Ovary (tissue), 10 donors: ENCODE measurements at places on chromosomes 7 and 10. TPM values are rescaled to one million over a fixed set of nuclear protein-coding genes. Genes with fewer than 3 reads are reported as not detected.

DNA sequence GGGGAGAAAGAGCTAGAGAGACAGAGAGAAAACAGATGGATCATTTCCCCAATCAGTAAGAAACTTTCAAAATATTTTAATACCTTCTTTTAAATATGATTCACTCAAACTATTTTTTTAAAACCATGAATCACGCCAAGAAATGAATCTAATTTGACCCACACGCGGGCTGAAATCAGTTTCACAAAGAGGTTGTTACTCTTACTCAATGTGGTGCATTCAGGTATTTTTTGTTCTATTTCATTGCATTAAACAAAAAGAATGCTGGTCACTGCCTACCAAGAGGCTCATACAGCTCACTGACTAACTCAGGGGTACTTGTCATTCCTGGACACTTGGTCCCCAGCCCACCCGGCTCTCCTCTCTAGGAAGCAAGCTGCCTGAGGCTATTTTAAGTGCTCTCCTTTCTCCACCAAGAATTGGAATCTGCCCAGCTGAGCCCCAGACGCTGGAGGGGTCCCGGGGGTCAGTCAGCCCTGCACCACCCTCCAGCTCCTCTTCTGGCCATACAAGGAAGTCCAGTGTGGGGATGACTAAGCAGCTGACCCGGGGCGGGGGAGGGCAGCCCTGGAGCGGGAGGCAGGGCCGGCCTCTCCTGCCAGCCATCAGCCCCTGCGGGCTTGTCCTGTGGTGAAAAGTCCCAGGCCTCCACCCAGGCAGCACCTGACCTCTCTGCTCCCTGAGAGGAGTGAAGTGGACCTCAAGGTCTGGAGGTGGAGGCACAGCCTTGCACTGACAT lies 21.7 kb upstream of the PFKP start:
- DNase-seq: peak; percentile 82

- no peak for DNase-seq
Measured at GRCh38 chr10:110162741-110163145, 44.7 kb upstream of the MXI1 start.

DNA sequence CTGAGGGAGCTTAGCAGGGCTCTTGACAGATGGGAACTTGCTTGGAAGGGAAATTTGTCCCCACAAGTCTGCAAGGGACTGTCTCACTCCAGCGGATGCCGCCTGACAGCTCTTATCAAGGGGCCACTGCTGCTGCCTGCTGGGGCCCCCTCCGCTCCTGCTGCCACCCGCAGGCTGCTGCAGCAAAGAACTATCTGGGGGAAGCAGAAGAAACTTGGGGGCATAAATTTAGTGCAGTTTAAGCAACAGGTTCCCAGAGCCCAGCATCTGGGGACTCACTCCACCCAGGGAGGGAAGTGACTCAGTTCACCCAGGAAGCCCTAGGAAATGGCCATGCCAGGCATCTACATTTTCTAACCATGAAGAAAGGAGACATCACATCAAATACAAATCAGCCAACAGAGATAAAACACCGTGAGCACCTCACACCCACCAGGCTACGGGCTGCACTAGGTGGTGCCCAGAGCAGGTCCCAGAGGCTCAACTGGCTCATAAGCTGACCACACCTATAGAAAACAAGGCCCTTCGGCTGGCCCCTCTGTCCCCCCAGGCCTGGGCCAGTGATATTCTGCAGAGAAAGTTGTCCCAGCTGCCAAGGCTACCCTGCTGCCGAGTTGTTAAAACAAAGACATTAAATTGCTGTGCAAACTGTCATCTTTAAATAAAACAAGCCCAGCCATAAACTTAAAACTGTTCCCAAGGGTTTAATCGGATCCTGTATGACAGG lies 3.7 kb downstream of the RGS10 start:
- DNase-seq: no peak

- DNase-seq: no peak
Measured at GRCh38 chr10:27143686-27144085, 10.5 kb downstream of the YME1L1 start.

DNA sequence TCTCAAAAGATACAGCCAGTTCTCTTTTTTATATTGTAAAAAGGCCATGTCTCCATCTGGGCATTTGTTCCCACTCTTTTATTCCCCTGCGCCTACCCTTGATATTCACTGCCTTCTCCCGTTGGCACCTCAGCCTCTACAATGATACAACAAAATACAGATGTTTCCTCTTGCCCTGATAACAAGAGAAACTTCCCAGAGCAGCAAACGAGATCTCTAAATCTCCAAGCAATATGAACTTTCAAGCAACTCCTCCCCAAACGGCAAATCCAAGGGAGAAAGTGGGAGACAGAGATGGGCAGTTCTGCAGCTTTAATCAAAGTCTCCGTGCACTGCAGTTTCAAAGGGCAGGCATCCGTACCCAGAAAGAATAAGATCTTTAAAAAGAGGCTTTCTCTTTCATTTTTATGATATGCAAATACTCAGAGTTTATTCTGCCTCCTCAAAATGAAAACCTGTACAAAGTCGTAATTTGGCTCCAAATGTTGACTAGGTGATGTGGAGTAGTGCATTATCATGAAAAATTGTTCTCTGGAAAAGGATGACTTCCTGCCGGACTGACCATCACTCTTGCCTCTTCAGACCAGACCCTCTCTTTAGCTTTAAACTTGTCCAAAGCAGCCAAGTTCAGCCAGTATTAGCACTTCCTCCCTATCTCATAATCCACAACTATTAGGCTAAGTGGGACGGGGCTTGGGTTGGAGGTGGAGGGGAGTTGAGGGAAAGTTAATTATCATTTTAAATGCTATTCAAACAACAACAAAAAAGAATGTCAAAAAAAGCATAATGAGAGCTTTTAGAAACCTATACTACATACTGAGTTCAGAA lies 682 bp downstream of the HGF start:
- no peak for DNase-seq

DNA sequence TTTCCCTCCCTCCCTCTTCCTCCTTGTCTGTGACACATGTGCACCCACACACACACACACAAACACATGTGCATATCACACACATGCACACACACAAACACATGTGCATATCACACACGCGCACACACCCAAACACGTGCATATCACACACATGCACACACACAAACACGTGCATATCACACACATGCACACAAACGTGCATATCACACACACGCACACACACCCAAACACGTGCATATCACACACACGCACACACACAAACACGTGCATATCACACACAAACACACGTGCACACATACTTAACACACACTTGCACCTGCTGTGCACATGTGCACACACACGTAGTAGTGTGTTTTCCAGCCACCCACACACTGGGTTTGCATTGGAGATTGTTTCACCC lies 29.4 kb upstream of the KNDC1 start:
- DNase-seq: no peak

GRCh38 chr7:30178748-30179436 lies 44.1 kb downstream of the MTURN start:
- no peak for DNase-seq

- no peak for DNase-seq
Measured at GRCh38 chr10:71971311-71971731, 7.1 kb downstream of the CHST3 start.

DNA sequence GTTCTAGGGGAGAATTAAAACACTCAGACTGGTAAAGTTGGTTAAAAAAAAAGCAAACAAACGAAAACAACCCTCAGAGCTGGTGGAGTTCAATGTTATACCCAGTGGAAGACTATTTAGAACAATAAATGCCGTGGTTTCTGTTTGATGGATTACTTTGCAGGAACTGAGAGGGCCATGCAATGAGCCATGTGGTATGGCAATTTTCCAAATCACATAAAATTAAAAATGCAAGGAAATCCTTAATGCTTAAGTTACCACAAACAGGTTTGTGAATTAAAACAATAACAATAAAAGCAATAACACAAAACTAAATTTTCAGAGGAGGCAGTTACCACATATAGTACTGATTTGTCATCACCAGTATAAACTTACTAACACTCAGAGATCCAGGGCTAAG lies 96.9 kb downstream of the RTKN2 start:
- DNase-seq: no peak

- DNase-seq: peak; percentile 9
Measured at GRCh38 chr7:98209166-98209920, 1.9 kb upstream of the BHLHA15 start.

DNA sequence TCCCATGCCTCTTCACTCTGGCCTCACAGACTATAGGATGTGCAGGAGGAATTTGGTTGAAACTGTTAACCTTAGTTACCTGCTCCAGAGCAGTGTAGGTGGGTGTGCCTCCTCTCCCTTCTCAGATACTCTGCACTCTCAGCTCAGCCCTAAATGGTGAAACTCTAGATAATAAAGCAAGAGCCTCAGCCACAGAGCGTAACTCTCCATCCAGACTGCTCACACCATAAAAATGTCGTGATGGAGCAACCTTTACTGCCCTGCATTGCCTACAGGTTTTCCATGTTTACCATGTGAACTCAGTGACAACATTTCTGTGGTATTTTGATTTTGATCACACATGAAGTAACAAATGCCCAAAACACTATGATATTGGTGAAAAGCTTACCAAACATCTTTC lies 227.7 kb downstream of the CREB5 start:
- DNase-seq: no peak

DNA sequence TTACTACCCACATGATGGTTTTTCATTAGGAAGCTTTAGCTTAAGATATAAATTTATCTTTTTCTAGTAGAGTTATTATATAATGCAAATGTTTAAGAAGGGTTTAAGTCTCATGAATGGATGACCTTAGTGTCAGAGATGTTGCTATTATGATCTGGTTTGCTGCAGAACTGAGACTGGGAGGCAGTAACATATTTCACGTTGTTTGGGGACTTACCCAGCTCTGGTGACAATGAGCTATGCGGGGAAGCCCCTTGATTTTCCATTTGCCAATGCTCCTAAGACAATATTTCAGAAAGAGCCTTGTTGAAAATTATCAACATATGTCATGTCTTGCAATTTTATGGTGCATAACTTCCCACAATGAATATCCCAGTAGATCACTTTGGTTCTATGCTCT lies 754.6 kb downstream of the REEP3 start:
- no peak for DNase-seq

DNA sequence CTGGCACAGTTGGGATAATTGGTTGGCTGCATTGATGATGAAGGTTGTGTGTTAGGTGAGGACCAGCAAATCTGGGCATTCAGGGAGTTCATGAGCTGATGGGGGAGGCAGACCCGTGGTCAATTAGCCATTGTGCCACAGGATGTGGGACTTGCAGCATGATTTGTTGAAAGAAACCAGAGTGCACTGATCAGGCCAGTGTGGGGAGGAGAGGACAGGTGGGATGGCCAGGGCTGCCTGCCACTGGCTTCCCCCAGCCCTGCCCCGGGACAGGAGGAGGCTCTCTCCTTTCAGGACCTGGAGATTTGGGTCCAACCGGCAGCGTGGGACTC lies 4.3 kb downstream of the CLIP2 start:
- DNase-seq: no peak

DNA sequence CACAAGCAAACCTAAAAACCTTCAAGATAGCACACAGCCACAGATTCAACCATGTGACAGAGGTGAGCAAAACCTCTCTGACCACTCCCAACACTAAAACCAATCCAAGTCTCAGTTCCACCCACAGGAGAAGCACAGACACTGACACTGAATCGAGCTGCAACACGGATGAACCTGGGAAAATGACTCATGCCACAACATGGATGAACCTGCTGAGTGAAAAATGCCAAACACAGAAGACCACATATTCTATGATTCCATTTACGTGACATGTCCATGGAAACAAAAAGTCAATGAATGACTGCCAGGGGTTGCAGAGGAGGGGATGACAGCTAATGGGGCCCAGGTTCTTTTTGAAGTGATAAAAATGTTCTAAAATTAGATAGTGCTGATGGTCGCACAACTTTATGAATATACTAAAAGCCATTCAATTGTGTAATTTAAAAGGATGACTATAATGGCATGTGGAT lies 22.0 kb downstream of the CYTH3 start:
- no peak for DNase-seq

- no peak for DNase-seq
Measured at GRCh38 chr7:31104361-31105255, 52.5 kb downstream of the ADCYAP1R1 start.

DNA sequence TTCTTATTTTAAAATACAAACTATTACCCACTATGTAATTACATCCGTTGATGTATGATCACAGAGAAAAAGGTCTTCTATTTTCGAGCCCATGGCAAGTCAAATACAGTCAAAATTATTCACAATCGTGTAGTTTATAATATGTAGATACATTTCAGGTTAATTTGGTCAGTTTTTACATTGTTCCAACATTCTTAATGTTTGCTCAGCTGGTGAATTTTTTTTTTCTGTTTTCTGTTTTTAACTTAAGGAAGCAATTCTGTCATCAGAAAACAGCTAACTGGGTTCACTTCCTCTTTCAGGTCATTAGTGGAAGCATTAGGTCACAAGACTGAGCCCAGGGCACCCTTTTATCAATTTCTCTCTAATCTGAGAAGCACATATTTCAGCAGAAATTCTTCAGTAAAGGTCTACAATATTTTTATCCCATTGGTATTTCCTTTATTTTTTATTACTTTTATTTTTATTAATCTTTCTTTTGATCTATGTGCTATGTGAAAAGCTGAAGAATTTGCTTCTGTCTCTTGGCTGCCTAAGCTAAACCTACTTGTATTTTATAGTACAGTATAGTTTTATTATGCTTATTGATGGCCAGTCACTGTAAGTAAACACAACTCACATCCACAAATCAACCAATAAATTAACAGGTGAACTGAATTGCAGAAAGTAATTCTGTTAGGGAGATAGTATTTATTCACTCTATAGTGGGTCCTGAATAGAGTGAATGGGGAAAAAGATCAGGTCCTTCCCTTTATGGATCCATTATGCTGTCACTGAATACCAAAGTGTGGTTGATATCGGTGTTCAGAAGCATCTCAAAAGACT lies 84.6 kb downstream of the ICA1 start:
- DNase-seq: no peak

DNA sequence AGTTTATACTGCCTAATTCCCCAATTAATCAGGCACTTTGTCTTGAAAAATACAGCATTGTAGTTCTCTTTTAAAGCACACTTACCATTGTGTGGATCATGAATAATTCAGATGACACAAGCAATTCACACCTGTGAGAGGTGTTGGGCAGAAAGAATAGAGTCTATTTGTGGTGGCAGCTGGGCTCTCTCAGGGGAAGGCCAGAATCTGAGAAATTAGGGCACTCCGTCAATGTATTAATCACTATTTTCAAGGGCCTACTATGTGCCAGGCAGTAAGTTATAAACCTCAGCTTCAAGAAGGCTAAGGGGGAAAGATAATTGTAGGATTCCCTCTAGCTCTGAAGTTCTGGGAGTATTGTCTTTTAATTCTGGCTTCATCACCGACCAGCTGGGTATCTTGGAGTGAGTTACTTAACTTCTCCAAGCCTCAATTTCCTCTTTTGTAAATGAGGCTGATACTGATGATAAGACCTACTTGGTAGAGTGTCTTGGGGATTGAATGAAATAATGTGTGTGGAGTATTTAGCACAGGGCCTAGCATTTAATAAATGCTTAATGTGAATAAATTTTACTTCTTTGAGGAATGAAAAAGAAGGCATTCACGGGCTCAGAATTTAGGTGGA lies 2.5 kb downstream of the CHN2 start:
- no peak for DNase-seq

- DNase-seq: no peak
Measured at GRCh38 chr10:110657973-110658691, 14.0 kb downstream of the RBM20 start.

The POLR2J3 gene
- 29.5 TPM for total RNA-seq

The FAM13C gene
- total RNA-seq: 11.9 TPM

The ZNF92 gene
- total RNA-seq: 10.4 TPM

The SPDYE11 gene
- total RNA-seq: not detected

The MBL2 gene
- not detected for total RNA-seq

The WEE2 gene
- 0.20 TPM for total RNA-seq

The AKR1C1 gene
- total RNA-seq: 18.9 TPM

The FAM171A1 gene
- total RNA-seq: 15.8 TPM

The NPC1L1 gene
- total RNA-seq: 0.24 TPM

The CYP26C1 gene
- 0.08 TPM for total RNA-seq
